ENCODE measurements at places on chromosomes 3 and 15.

GRCh38 chr3:188156056-188156455, 2.1 kb downstream of the LPP start:
- no peak for DNase-seq

DNA sequence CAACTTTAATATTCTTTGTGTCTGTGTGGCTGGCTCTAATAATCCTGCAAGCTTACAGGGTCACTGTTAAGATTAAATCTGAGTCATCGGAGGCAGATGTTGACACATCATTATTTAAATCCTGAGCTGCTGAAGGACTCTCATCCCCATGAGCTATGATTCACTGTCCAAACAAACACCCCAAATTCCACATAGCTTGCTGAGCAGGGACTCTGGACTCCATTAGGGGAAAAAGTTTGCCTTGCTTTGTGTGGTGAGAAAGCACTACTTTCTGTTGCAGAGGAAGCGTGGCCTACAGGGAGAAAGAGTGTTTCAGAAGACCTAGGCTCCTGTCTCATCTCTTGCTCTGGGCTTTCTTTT, 213.7 kb downstream of the PDCD6IP start:
- peak; percentile 95 for DNase-seq

GRCh38 chr3:100879195-100879810, 113.9 kb downstream of the ABI3BP start:
- DNase-seq: no peak

- DNase-seq: no peak
Observed at GRCh38 chr3:169094204-169094603, 569.3 kb downstream of the MECOM start.

GRCh38 chr3:23219552-23219951, 16.4 kb downstream of the UBE2E2 start:
- no peak for DNase-seq

DNA sequence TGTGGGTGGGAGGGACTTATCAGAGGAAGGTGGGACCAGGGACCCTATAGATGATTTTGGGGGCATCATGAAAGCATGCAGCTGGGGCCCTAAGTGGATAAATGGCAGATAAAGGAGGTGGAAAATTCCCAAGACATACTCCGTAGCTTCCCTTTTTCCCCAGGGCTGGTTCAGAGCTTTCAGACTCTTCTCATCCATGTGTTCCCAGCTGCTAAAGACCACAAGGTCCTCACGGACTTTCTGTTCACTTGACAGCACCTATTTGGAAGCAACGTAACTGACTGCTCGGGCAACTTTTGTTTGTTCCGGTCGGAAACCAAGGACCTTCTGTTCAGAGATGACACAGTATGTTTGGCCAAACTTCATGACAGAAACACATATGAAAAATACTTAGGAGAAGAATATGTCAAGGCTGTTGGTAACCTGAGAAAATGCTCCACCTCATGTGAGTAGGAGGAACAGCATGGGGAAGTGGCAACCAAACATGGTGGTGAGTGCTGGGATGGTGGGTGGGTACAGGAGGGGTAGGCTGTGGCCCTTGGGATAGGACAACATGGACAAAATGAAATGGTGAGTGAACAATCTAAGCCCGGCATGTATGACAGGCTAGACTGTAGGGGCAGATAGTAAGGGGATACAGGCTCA, 28.7 kb upstream of the SRPRB start:
- DNase-seq: no peak

- DNase-seq: no peak
Observed at GRCh38 chr15:25060996-25061620, 106.3 kb downstream of the SNRPN start.

DNA sequence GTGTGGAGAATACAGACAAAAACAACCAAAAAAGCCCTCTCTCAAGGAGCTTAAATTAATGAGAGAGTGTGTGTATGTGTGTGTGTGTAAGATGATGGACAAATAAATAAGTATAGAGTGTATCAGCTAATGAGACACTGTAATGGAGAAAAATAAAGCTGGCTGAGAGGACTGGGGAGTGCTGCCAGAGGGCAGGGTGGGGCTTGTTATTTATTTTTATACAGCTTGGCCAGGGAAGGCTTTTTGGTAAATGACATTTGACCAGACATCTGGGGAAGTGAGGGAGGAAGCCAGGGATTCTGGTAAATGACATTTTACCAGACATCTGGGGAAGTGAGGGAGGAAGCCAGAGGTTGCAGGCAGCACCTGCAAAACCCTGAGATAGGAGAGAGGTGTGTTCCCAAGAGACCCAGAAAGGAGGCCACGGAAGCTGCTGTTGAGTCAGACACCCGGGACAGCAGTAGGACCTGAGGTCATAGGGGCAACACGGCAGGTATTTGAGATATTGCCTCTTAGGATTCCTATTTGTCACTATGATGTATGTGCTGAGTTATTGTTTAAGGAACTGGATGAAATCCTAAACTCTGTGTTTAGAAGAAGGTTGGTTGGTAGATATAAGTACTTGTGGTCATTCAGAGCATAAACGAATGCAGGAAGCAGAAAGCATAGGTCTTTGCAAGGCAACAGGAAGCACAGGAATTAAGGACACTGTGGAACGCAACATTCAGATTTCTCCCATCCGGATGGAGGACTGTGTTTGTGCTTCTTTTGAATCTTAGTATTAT, 2.7 kb downstream of the SV2B start:
- no peak for DNase-seq

DNA sequence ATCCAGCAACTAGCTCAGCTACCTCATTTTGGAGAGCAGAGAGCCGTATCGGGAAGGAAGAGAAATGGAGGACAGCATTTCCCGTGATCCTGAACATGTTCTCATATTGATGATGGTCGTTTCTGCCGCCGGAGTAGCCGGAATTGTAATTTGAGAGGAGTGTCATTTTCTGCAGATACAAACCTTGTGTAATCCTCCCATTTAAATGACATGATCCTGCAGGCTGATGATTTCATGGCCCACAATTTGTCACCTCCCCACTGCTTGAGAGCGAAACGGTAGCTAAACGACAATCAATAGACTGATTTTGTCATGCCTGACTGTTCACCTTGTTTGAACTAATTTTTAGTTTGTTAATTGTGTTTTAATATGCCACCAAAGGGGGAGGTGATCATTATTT, 126.5 kb upstream of the CNTN6 start:
- no peak for DNase-seq

DNA sequence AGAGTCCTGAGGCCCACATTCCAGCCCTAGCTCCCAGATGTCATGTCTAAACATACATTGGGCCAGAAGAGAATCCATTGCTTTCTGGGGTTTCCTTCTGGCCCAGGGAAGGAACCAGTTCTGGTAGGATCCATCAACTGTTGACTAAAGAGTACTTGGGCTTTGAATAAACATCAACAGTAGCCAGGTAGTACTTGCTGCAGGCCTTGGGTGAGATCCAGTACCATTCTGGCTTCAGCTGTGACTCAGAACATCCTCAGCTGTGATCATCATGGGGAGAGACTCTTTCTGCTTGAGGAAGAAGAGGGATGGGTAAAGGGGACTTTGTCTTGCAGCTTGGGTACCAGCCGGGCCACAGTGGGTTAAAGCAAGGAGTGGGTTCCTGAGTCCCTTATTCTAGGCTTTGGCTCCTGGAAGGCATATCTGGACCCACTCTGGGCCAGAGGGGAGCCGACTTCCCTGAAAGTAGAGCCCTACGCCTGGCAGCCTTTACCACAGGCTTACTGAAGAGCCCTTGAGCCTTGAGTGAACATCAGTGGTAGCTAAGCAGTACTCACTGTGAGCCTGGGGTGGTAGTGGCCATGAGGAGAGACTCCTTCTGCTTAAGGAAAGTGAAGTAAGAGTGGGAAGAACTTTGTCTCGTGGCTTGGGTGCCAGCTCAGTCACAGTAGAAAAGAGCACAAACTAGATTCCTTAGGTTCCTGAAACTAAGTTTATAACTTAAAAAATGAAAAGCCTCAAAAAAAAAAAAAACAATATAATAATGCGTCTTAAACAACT, 128.3 kb downstream of the GOLIM4 start:
- no peak for DNase-seq

- no peak for DNase-seq
Observed at GRCh38 chr3:23796518-23796917, 9.2 kb upstream of the UBE2E1 start.

DNA sequence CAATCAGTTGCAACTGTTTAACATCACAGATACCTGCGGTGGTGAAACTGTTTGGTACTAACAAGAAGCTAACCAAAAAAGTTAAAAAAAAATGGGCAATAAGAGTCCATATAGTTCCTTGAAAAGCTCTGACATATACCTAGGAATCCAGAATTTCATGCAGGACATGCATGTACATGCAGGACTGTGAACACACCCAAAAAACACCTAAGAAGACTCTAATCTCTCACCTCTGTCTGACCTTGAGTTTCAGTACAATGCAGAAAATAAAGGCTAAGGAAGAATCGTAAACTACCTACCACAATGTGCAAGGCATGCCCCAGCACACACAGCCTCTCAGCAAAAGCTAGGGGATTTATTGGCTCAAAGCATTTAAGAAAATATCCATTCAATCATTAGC, 110.7 kb upstream of the GOLGA8J start:
- no peak for DNase-seq

DNA sequence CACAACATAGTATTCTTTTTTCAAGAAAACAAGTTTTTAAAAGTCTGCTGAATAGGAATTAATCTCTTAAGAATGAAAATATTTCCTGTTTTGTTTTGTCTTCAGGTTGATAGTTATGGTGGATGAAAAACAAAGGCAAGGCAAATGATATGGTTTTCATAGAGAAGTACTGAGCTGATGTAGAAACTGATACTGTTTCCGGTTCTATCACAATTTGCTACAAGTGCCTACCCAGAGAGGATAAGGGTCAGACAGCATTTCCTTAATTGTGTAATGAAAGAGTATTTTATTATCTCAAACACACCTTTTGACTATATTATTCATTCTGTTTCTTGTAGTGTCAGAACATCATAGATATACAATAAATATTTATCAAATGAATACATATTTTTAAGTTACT, 836.3 kb downstream of the SQOR start:
- no peak for DNase-seq

DNA sequence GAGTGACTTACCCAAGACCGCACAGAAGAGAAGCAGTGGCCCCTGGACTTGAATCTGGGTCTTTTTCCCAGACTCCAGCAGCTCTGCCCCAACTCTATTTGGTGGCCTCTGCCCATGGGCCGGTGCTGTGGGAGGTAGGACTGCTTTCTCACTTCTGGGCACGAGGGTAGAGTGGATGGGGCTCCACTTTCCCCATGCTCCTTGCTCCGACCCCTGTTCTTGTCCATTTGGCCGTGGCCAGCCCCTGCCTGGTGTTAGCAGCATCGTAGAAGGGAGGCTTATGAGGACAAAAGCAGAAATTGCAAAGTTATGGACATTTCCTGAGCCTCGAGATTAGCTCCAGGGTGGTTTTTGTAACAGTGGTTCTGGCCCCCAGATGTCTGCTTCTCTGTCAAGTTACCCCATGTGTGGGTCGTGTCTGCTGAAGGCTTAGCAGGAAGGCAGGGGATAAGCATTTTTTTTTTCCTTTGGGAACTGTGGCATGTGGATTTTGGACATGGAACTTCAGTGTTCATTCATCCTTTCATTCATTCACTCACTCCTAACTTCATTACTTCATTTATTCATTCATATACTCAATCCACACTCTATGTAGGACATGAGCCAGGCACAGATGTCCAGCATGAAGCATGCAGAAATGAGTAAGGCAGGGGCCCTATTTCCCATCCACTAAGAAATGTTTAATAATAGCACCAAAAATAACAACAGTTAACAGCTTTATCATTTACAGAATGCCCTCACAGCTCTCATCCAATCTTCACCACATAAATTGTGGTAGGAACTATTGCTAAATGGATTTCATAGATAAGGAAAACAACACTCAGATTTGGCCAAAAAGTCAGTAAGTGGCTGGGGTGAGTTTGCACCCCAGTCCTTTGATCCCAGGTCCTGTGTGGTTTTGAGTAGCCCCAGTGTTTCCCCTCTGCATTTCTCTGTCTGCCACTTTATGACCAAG, 180.5 kb downstream of the OPA1 start:
- DNase-seq: no peak

GRCh38 chr3:56357266-56357665, 111.0 kb downstream of the ERC2 start:
- DNase-seq: no peak

GRCh38 chr3:169404520-169404890, 259.0 kb downstream of the MECOM start:
- DNase-seq: no peak
